ENCODE measurements at places on chromosomes 5 and 9. TPM values are rescaled to one million over a fixed set of nuclear protein-coding genes. Genes with fewer than 3 reads are reported as not detected.
A peak's percentile ranks its signal among the peaks of the same experiment; 100 is the strongest.

GRCh38 chr5:104821606-104822005 is 1259.0 kb upstream of the NUDT12 start:
- no peak for DNase-seq
- H3K4me1 ChIP-seq: no peaks in the 10 kb centered on the region
- H3K36me3 ChIP-seq: no peaks in the 10 kb centered on the region
- H3K4me3 ChIP-seq: no peak overlapping the region

ACTBL2 gene
- not detected for total RNA-seq

PCDHB6 gene
- not detected for total RNA-seq

DNA sequence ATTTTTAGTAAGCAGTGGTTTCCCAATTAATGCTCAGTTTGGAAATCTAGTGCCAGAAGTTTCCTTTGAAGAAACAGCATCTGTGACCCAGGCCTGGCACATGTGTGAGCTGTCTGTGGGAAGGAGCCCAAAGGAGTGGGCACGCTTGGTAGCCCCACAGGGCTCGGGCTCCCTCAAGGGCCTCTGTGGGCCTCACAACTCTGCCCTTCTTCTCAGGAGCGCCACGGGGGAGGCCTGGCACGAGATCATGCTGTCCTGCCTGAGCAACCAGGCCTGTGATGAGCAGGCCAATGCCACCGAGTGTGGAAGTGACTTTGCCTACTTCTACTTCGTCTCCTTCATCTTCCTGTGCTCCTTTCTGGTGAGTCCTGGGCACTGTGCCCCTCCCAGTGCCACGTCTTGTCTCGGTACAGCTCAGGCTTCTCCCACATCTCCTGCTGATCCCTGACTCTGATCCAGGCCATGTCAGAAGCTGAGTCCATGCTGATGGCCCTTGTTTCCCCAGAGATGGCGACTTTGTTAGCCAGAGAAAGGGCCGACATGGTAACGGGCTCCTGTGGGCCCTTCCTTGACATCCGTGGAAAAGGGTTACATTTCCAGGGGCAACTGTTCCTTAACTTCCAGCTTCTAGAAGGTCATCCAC is 200.4 kb downstream of the CACNA1B start:
- H3K36me3 ChIP-seq: no peaks in the 10 kb centered on the region
- H3K4me1 ChIP-seq: no peaks in the 10 kb centered on the region

GRCh38 chr9:76756941-76757673 is 7.1 kb upstream of the PCA3 start:
- H3K4me1 ChIP-seq: no peaks in the 10 kb centered on the region
- no peak overlapping the region for H3K27ac ChIP-seq
- no peak overlapping the region for H3K4me3 ChIP-seq
- no peak for DNase-seq

HCN1 gene
- not detected for total RNA-seq

ZBTB5 gene
- 10.0 TPM for total RNA-seq

DNA sequence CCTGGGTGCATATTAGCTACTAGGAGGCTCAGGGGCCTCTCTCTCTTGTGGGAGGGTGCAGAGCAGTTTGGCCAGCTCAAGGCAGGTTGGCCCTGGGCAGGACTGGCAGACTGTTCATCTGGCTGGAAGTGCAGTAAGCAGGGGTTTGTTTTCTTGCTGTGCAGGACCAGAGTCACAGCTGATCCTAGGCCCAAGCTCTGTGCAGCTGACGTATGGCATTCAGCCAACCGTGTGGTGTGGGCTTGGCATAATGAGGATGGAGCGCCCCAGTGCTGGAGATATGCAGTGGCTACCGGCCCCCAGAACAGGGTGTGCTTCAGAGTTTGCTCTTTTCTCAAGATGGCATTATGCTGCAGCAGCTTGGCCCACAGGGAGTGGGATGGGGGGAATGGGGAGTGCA is 31.0 kb upstream of the PHF24 start:
- DNase-seq: no peak
- no peaks in the 10 kb centered on the region for H3K4me1 ChIP-seq
- no peak overlapping the region for H3K4me3 ChIP-seq
- H3K27ac ChIP-seq: no peak overlapping the region
- H3K27me3 ChIP-seq: peaks cover 16% of the 10 kb centered on the region

GRCh38 chr5:160969645-160970044 is 117.6 kb upstream of the ATP10B start:
- no peaks in the 10 kb centered on the region for H3K36me3 ChIP-seq
- H3K4me1 ChIP-seq: no peaks in the 10 kb centered on the region
- no peaks in the 10 kb centered on the region for H3K27me3 ChIP-seq
- no peak overlapping the region for H3K27ac ChIP-seq
- H3K4me3 ChIP-seq: no peak overlapping the region

PCDHGA5 gene
- 0.78 TPM for total RNA-seq

UNC5A gene
- 0.22 TPM for total RNA-seq

- H3K4me3 ChIP-seq: no peak overlapping the region
- DNase-seq: no peak
- H3K4me1 ChIP-seq: no peaks in the 10 kb centered on the region
- no peaks in the 10 kb centered on the region for H3K36me3 ChIP-seq
- no peaks in the 10 kb centered on the region for H3K27me3 ChIP-seq
- H3K27ac ChIP-seq: no peak overlapping the region
Observed at GRCh38 chr9:16960084-16960483, 89.6 kb upstream of the BNC2 start.

DNA sequence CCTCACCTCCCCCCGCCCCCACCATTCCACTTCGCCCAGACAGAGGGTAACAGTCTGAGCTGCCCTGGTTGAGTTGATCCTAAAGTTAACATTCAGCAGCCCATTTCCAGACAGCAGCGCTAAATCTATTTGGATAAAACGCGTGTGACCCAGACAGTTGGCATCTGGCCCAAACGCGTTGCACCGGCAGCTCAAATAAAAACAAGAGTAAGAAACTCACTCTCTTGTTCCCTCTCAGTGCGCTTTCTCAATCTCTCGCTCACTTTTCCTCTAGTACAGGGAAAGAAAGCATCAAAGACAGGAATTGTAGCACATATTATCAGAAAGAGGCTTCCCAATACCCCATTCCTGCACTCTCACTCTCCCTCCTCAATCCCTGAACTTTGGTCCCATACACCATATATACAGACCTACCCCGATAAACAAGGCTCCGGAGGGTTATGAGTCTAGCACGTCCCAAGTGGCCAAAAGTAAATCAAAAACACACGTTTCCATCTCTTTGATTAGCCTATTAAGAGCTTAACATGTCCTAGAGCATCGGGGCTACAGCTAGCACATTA is 1.3 kb downstream of the ADAMTS6 start:
- peak; percentile 91 for DNase-seq
- peak overlapping the region; percentile 87 for H3K27ac ChIP-seq
- H3K36me3 ChIP-seq: no peaks in the 10 kb centered on the region
- H3K4me1 ChIP-seq: peaks cover 50% of the 10 kb centered on the region

SPINK4 gene
- not detected for total RNA-seq

DDX4 gene
- not detected for total RNA-seq

LCN9 gene
- total RNA-seq: not detected

PTPN3 gene
- not detected for total RNA-seq

GLDC gene
- total RNA-seq: 2.6 TPM

- H3K4me3 ChIP-seq: no peak overlapping the region
- no peaks in the 10 kb centered on the region for H3K4me1 ChIP-seq
- H3K27me3 ChIP-seq: peaks cover 4% of the 10 kb centered on the region
- no peaks in the 10 kb centered on the region for H3K36me3 ChIP-seq
- H3K27ac ChIP-seq: no peak overlapping the region
Observed at GRCh38 chr9:114725930-114726329, 43.9 kb upstream of the TEX48 start.

- H3K36me3 ChIP-seq: no peaks in the 10 kb centered on the region
- no peak overlapping the region for H3K4me3 ChIP-seq
- no peaks in the 10 kb centered on the region for H3K4me1 ChIP-seq
- no peaks in the 10 kb centered on the region for H3K27me3 ChIP-seq
- H3K27ac ChIP-seq: no peak overlapping the region
Observed at GRCh38 chr9:133226219-133227171, 17.4 kb upstream of the OBP2B start.

- peak overlapping the region; percentile 23 for H3K27ac ChIP-seq
- peaks cover 5% of the 10 kb centered on the region for H3K36me3 ChIP-seq
- peaks cover 9% of the 10 kb centered on the region for H3K4me1 ChIP-seq
- H3K4me3 ChIP-seq: peak overlapping the region; percentile 93
- H3K27me3 ChIP-seq: no peaks in the 10 kb centered on the region
Observed at GRCh38 chr5:178624631-178625546, 2.0 kb downstream of the CLK4 start.

RAB3C gene
- not detected for total RNA-seq
